ENCODE measurements at places on chromosomes 13 and 19.

- DNase-seq, result no peak
- no peak overlapping the region for H3K27ac ChIP-seq
- H3K27me3 ChIP-seq, result no peaks in the 10 kb centered on the region
- H3K4me1 ChIP-seq, result no peaks in the 10 kb centered on the region
Observed at GRCh38 chr13:91491980-91492379, 93.6 kb downstream of the GPC5 start.

- DNase-seq, result no peak
- H3K27me3 ChIP-seq, result no peaks in the 10 kb centered on the region
- no peak overlapping the region for H3K4me3 ChIP-seq
- H3K4me1 ChIP-seq, result no peaks in the 10 kb centered on the region
- H3K27ac ChIP-seq, result no peak overlapping the region
Observed at GRCh38 chr19:16208064-16208759, 10.5 kb downstream of the AP1M1 start.

DNA sequence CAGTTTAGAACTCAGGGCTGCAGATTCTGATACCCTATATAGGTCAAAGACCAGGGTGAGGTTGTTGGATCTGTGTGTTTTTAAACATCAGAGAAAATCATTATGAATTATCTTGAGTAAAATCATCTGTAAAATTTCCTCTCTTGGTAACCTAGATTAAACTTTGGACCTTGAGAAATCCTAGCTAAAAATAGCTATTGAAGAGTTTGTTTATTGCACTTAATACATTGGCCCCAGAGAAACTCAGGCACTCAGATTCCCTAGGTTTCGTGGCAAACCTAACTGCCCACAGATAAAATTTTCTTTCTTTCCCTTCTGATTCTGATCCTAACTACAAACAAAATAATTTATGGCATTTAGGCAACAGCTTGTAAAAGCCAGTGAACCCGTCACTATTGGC, 102.3 kb downstream of the GPC6 start:
- no peak overlapping the region for H3K4me3 ChIP-seq
- no peaks in the 10 kb centered on the region for H3K4me1 ChIP-seq
- H3K36me3 ChIP-seq, result no peaks in the 10 kb centered on the region
- H3K27me3 ChIP-seq, result no peaks in the 10 kb centered on the region

DNA sequence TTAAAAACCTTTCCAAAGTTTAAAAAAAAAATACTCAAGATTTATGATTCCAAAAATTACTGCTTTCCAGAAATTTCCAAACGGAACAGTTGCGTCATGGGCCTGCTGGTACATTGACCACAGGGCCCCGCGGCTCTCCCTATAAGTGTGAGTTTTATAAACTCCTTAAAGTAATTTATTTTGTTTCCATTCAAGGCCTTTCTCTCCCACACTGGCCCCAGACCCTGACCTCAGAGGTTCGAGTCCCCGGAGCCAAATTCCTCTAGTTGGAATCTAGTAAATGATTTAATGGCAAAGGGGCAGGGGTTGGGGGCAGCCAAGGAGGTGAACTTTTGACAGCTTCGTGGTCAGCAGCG, 97.5 kb downstream of the INSR start:
- no peaks in the 10 kb centered on the region for H3K36me3 ChIP-seq
- no peak overlapping the region for H3K4me3 ChIP-seq
- DNase-seq, result no peak
- no peaks in the 10 kb centered on the region for H3K27me3 ChIP-seq
- peak overlapping the region; percentile 81 for H3K27ac ChIP-seq
- peaks cover 27% of the 10 kb centered on the region for H3K4me1 ChIP-seq

DNA sequence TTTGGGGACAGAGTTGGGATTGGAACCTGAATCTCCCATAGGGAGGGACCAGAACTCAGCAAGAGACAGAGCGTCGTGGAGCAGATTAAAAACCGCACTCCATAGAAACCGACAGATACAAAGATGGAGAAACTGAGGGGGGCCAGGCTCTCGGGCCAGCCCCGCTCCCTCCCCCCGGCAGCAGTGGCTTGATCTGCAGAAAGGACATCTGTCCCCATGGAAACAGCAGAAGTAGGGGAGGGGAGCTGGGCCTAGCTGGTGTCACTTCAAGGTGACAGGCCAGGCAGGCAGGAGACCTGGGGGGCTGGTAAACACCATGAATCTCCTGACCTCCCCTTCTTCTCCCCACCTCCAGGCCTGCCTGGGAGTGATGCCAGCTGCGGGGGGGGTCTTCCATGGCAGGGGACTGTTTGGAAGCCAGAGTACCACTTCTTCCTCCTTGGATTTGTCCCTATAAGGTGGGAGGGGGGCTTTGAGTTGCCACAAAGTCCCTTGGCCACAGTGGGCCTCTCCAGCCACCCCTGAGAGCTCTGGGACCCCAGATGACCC, 10.9 kb downstream of the TMIGD2 start:
- H3K36me3 ChIP-seq, result no peaks in the 10 kb centered on the region
- H3K27ac ChIP-seq, result no peak overlapping the region
- H3K4me1 ChIP-seq, result no peaks in the 10 kb centered on the region
- H3K27me3 ChIP-seq, result no peaks in the 10 kb centered on the region
- no peak overlapping the region for H3K4me3 ChIP-seq
- no peak for DNase-seq

DNA sequence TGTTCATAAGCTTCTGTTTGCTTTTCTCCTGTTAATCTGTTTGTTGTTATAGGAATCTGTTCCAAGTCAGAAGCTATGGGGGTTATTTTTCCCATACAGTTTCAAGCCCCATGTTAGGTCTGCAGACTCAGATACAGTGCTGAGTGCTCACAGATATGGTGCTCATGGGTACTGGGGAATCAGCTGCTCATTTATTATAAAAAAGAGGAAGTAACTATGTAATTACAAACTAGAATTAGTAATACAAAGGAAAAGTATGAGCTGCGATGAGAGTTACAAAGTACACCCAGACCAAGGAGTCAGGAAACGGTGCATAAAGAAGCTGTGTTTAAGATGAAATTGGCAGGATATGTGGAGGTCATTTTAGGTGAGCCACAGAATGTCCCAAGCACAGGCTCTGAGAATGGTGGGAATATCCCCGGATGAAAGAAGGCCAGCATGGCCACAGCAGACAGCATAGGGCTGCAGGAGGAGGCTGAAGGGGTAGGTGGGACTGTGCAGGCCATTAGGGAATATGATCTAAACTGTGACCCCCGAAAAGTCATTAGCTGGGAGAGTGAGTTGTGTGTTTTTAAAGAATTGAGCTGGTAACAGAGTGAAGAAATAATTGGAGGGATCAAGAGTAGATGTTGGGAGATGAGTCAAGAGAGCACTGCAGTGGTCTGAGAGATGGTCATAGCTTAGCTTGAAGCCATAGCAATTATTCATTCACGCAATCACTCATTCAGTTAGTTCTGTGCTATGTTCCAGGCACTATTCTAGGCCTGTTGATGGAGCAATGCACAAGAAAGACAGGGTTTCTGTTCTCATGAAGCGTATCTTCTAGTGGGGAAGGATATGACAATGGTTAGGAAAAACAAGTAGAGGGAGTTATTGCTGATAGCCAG, 177.4 kb upstream of the UBL3 start:
- no peak for DNase-seq
- no peak overlapping the region for H3K4me3 ChIP-seq
- H3K27me3 ChIP-seq, result no peaks in the 10 kb centered on the region
- no peak overlapping the region for H3K27ac ChIP-seq
- H3K36me3 ChIP-seq, result no peaks in the 10 kb centered on the region

All from transverse colon (tissue), 4 donors.